Activated gamma-delta T cell treated with anti-CD3 and anti-CD28 coated beads, Interleukin-2, amount 50 U/mL, for 16 hours (primary cell): ENCODE measurements at places on chromosomes 6 and 20.

- no peak for DNase-seq
These were observed 99.3 kb upstream of the TIAM2 start for GRCh38 chr6:154895841-154896240.

DNA sequence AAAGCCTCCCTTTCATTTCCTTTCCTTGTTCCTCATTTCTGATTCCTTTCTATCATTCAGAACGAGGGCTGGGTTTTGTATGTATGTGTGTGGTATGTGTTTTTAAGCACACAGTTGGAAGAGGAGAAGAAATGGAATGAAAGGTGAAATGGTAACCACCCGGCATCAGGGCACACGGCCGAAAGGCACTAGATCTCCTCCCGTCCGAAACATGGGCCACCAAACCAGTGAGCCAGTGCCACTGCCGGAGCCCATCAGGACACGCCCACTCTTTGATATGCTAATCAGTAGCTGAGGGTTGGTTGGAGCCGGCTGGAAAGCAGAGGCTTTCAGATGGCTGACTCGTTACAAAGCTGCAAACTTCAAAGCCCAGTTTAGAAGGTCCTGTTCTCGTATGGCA lies 228.6 kb upstream of the JARID2 start:
- DNase-seq = no peak

- DNase-seq = no peak
These were observed 36.4 kb upstream of the GCLC start for GRCh38 chr6:53581173-53581773.

DNA sequence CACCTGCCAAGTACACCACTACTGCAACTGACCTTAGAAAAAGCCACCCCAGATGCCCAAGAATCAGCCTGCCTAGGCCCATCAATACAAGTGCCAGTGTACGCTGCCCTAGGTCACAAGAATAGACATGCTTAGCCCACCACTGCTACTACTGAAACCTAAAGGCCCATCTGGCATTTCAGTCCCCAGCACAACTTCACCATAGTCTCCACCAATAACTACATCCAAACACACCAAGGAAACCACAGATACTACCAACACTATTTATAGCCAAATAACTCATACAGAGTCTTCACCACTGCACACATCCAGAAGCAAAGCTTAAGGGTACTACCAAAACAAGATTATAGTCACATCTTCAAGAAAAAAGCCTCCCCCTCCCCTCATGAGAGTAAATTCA lies 28.2 kb downstream of the TREML4 start:
- DNase-seq = no peak

DNA sequence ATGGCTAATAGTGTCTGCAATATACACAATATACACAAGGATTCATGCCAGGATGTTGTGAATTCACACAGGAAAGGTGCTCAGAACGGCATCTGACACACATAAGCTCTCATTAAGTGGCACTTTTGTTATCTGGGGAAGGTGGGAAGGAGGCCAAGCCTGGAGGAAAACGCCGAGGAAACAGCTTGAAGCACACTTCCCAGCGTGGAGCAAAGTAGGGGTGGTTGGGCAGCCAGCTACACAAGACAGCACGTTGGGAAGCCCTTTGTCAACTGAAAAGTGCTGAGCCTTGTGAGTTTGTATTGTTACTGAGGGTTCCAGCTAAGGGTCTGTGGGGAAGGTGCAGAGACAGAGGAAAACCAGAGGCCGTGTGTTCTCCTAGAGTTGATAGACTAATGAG lies 181.0 kb downstream of the ZMYND8 start:
- DNase-seq = no peak

DNA sequence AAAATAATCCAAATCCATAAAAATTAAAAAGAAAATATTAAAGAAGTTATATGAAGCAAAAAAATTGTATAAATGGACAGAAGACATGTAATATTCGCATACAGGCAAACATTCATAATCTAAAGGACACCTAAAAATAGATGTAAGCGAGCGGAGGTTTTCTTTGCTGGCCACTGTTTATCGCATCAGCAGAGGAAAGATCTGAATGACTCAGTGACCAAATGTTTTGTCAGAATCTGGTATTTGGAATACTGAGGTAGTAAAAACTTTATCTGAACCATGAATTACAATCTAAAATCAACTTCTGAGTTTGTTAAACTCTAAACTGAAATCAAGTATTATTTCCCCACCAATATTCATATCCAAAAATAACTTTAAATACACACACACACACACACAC lies 7.8 kb downstream of the TSPYL4 start:
- no peak for DNase-seq

DNA sequence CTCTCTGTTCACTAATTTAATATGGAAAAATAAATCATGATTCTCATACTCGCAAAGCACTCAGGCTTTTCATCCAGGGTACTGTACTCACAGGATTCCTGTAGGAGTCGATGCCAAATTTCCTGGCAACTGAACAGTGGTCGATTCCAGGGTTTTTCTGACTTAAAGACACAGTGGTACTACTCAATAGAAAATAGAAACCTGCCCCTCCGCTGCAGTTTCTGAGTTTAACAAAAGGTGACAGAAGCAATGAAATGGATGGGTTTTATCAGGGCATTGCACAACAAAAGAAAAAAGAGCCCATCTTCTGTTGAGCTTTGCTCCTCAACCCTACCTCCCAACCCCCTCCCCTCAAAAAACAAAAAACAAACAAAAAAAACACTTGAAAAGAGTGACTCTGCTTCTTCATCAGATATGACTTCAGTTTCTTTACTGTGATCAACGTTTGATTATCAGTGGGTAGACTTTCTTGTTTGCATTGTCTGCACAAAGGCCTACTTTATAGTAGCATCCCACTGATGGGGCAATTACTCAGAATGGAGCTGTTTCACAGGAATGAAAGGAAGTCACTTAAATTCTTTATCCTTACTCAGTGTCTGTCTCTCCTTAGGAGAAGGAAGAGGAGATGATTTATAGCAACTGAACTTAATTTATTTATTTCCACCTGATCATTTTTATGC lies 96.2 kb upstream of the FOXO3 start:
- no peak for DNase-seq

DNA sequence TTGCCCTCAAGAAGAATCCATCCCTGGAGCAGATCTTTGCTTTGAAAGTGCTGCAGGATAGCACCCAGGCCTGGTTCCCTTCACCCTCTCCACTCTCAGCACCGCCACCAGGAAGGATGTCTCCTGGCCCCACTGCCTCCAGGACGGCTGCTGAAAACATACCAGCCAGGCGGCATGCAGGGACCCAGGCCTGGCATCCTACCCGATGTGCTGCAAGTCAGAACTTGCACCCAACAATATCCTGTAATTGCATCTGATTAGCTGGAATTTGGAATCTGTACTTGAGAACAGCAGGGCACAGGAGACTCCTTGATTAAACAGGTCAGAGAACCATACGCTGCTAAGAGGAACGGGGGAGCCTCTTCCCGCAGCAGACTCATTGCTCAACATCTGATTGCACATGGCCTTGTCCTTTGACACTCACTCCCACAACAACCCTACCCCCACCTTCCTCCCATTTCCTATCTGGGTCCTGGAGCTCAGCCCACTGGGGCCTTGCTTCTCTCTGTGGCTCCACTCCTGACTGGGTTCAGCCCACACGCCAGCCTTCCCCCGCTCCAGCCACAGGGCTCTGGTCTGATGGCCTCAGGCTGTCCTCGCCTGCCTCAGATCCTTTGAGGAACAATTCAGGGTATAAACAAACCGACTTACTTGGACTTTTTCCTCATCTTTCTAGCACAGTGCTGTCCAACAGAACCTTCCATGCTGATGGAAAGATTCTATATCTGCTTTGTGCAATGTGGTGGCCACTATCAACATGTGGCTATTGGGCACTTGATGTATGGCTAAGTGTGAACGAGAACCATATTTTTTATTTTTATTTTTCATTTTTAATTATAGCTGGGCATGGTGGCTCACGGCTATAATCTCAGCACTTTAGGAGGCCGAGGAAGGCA lies 78.0 kb downstream of the FGD2 start:
- no peak for DNase-seq

- DNase-seq = no peak
These were observed 23.0 kb upstream of the BMP5 start for GRCh38 chr6:55898342-55898741.

DNA sequence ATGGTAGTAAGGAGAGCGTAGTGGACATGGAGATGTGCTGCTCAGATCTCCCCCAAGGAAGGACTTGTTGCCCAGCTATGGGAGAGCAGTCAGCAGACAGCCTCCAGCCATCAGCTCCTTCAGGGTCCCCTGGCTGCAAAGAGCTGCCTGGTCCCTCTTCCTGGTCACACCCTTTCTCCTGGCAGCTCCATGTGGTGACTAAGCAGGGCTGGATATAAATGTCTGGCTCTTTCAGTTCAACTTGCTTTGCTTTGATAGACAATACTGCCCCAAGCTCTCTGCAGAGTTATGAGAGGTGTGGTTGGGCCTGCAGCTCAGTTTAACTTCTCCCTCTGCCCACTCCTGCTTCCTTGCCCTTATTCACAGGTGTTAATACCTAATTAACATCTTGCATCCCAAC lies 64.1 kb upstream of the DDR1 start:
- no peak for DNase-seq

DNA sequence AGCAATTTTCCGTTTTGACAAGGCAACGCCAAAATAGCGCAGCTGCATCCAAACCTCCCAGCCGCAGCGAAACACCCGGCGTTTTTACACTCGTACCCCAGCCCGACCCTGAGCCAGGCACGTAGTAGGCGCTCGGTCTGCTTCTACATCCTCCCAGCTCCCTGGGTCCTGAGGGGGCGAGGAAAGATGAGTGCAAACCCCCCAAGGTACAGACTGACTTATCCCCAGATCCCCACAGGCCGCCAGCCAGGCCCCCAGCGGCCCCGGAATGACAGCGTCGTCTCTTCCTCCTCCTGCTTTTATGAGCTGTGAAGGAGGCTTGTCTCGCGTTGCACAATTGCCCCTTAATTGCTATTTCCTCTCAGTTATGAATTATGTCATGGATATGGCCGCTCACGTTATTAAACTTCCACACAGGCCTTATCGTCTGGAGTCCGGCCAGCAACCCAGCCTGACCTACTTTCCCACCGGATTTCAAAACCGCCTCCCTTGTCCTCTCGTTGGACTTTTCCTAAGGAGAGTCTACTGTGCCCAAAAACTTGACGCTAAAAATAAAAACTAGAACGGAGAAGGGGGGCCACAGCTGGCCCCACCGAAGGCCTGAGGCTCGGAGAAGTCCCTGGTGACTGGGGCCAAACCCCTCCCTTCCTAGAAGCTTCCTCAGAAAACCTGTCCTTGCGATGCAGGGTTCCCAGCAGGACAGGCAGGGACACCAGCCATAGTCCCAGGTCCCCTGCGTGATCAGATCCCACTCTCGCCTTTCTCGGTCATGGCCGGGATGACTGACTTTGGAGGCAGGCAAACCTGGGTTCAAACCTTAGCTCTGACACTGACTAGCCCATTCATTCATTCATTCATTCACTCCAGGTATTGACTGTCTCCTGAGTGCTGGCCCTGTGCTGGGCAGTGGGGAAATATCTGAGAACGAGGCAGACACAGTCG lies 130.9 kb upstream of the PTPN1 start:
- DNase-seq = no peak

DNA sequence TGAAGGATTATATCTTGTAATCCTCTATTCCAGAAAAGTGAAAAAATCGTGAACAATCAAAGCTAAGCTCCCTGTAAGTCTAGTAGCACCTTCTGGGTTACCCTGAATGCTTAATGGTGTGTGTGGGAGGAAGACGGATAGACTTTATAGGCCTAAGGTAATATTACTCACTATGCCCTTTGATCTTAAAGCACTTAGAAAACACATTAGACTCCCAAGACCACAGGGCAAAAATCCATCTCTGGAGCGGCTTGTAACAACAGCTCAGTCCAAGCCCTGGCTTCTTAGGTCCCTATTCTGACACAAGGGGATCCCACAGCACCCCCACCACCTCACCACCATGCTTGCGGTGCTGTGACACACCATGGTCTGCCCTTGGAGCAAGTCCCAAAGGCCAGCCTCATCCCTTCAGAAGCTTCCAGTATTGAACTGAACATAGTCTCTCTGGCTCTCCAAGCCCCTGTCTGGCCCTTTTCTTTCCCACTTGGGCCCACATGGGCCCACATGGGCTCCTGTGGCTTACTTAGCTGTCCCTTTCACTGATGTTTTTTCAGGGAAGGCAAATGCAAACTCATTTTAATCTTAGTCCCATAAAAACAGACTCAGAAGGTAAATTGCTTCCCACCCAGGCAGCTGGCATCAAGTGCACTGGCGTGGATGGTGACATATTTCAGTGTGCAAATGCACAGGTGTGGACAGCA lies 28.3 kb downstream of the C6orf132 start:
- DNase-seq = no peak

GRCh38 chr20:39630215-39630908 lies 668.2 kb downstream of the DHX35 start:
- DNase-seq = no peak

- peak; percentile 53 for DNase-seq
These were observed at the start of gene SYCP2 for GRCh38 chr20:59933296-59933848. SYCP2 (minus strand) TSS chr20:59933637; CDS start chr20:59922413, 11,224 bp downstream.

GRCh38 chr6:84450018-84450417 lies 222.6 kb upstream of the CEP162 start:
- DNase-seq = no peak

DNA sequence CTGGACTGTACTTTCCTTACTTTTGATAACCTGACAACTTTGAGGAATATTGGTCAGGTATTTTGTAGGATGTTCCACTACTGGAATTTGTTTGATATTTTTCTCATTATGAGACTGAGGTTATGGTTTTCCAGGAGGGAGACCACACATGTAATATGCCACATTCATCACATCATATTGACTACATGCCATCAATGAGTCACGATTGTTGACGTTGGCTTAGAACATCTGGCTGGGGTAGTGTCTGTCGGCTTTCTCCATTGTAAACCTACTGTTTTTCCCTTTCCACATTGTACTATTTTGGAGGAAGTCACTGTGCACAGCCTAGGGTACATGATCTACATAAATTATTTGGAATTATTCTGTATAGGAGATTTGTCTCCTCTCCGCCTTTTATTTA lies 1.4 kb upstream of the STX11 start:
- no peak for DNase-seq

DNA sequence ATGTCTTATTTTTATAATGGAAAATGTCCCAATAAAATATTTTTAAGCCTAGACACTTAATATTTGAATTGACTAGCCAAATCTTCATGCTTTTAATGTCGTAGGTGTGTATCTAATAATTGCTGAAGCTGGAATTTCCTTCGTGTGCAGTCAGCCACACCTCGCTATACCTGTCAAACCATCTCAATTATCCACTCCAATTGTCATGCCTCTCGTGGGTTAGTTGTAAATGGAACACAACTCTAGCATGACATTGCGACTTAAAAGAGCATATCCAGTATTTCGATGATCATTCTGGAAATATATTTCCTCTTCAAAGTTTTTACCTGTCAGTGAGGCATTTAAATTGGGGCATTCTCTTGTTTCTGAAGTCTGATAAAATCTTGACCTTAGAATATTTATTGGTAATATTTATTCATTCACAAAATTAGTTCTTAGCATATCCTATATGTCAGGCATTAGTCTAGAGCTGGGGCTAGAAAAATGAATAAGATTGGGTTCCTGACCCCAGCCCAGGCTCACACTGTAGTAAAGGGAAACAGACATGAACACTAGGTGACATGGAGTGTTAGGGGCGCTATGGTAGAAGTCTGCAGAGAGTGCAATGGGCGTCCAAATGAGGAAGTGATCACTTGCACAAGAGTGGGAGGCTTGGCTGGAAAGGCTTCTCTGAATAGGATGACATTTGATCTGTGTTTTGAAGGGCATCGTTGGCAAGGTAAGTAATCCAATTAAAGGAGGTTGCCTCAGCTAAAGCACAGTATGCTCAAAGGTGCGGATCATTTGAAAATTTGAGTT lies 11.0 kb upstream of the CFAP206 start:
- no peak for DNase-seq
